ENCODE measurements at places on chromosomes 7 and 10. TPM values are rescaled to one million over a fixed set of nuclear protein-coding genes. Genes with fewer than 3 reads are reported as not detected.

The HOXA7 gene
- total RNA-seq, result 8.3 TPM

DNA sequence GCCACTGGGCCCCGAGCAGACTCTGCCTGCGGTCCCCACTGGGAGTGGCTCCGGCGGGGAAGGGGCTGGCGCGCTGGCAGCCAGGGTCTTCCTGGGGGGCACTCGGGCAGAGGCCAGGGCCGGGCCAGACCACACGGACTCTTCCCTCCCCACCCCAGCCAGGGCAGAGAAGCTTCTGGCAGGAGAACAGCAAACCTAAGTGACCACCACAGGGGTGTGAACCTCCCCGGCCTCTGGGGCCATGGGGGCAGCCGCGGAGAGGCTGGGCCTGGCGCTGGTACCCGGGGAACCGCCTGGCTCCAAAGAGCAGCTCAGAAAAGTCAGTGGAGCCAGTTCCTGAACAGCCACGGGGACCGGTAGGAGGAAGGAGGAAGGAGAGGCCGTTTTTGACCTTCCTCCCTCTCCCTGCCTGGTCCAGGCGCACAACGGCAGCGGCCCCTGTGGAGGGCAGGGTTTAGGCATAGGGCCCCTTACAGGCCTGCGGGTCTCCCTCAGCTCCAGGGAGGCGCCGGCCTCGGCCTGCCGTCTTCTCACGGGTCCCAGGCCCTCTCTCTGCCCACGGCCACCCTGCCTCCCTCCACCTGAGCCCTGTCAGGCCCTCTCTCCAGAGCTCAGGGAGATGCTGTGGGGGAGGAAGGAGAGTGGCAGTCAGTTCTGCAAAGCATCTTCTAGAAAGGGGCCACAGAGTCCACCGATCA is 51.8 kb downstream of the TMEM209 start:
- no peak for DNase-seq

GRCh38 chr7:115973406-115973805 is 57.2 kb downstream of the TFEC start:
- no peak for DNase-seq

GRCh38 chr10:112701878-112702255 is 248.2 kb upstream of the TCF7L2 start:
- no peak for DNase-seq

The NACAD gene
- 2.9 TPM for total RNA-seq

- DNase-seq, result no peak
Observed at GRCh38 chr10:88661577-88661976, 2.7 kb upstream of the LIPF start.

DNA sequence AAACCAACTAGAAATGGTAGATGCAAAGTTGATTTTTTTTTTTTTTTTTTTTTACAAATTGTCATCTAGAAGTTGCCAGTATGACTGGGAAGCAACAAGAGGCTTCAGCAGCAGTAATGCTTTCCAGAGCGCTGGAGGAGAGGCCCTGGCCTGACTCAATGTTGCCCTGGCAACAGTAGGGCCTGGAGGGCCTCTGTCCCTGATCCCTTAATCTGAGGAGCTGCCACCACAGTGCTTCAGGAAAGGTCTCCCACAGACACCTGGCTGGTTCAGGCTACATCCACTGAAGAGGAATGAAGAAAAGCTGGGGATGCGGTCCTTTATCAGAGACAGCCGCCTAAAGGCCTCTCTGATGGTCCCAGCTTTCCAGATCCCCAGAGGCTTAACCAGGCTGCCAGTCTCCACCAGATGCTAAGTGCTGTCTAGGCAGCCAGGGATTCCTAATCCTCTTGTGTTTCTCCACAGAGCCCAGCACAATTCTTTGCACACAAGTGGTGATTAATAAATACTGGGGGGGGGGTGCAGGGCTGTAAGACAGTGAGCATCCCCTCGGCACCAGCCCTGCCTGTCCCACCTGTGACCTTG is 33.7 kb downstream of the ZNF777 start:
- no peak for DNase-seq

The PRSS2 gene
- total RNA-seq, result not detected

The BAIAP2L1 gene
- 2.9 TPM for total RNA-seq

DNA sequence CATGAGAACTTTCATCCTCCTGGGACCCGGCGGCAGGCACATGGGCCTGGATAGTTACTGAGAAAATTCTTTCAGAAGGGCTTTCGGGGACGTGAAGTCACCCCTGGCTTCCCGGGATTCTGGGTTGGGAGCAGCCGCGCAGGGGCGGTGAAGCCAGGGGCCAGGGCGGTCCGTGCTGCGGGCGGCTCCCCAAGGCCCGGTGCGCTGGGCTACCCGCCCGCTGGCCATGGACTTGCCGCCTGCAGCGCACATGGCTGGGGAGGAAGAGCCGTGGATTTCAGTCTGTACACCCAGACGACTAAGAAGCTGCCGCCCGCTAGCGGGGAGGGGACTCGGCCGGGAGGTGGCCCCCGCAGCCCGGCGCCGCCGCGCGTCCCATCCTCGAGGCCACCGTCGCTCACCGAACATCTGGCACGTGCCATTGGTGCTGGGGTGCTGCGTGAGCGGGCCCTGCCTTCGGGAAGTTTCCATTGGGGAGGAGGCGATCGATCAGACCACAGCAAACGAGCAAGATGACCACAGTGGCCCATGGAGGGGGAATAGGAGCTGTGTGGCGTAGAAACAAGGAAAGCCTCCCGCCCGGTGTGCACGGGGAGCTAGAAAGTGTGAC is 64.5 kb downstream of the TMEM209 start:
- no peak for DNase-seq

- DNase-seq, result no peak
Observed at GRCh38 chr10:77247031-77247990, 390.3 kb downstream of the KCNMA1 start.

All from LHCN-M2 (cell line).